SK-N-SH treated with all-trans-retinoic acid at 6 μM for 48 hours (cell line): ENCODE measurements at places on chromosomes 7 and 10.

DNA sequence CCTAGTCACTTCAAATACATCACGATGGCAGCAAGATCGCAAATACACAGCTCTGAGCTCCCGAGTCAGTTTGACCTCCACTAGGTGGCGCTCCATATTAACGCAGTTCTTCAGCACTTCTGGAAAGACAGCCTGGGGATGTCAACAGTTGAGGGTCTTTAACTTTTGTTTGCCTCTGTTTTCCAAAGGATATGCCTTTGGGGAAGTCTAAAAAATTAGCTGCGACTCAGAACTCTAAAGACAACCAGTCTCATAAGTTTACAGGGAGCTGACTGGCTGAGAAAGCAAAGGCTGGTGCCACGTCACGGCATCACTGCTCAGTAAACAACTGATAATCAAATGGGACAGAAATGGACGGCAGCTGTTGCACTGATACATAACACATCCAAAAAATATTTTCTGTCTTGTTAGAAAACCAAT is 458.8 kb downstream of the SORCS1 start:
- ATAC-seq: peak; percentile 77

GRCh38 chr7:151895008-151895630 is 18.2 kb upstream of the PRKAG2 start:
- ATAC-seq: no peak

GRCh38 chr7:33760834-33761233 is 144.5 kb upstream of the BMPER start:
- ATAC-seq: no peak

- no peak for ATAC-seq
Measured at GRCh38 chr10:62769574-62770242, 34.8 kb upstream of the ADO start.

DNA sequence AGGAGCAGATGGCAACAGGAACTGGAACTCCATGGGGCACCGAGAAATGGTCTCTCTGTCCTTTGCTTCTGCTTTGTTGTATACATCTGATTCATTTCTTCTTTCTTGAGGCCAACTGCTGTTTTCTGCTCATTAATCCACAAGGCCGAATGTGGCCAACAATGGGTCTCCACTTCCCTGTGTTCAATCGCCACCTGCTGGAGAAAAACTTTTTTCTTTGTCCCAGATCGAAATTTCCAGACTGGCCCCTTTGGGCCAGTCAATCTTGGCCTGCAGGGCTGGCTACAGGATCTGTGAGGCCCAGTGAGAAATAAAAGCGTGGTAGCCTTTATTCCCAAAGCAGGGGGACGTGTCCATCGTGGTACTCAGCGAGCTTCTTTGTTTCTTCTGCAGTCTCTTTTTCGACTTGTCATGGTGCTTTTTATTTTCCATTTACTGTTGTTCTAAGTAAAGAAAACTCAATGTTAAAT is 58.8 kb downstream of the PARP12 start:
- peak; percentile 67 for ATAC-seq

DNA sequence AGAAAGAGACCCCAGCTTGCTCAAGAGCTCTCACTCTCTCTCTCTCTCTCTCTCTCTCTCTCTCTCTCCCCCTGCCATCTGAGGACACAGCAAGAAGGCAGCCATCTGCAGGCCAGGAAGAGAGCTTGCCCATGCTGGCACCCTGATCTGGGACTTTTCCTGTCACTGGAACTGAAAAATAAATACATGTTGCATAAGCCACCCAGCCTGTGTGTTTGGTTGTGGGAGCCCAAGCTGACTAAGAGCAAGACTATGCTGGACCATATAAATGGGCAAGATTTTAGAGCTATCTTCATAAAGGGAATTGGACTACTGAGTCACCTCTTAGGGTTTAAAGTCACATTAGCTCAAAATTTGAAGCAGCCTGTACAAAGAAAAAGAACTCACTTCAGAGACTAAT is 98.6 kb downstream of the SLC16A9 start:
- no peak for ATAC-seq

GRCh38 chr7:81719865-81720264 is 50.0 kb downstream of the HGF start:
- no peak for ATAC-seq

GRCh38 chr10:71527135-71527534 is 130.4 kb downstream of the CDH23 start:
- ATAC-seq: no peak

GRCh38 chr7:96655956-96656355 is 53.7 kb downstream of the SEM1 start:
- no peak for ATAC-seq

- no peak for ATAC-seq
Measured at GRCh38 chr7:39383136-39383535, 183.1 kb upstream of the YAE1 start.

DNA sequence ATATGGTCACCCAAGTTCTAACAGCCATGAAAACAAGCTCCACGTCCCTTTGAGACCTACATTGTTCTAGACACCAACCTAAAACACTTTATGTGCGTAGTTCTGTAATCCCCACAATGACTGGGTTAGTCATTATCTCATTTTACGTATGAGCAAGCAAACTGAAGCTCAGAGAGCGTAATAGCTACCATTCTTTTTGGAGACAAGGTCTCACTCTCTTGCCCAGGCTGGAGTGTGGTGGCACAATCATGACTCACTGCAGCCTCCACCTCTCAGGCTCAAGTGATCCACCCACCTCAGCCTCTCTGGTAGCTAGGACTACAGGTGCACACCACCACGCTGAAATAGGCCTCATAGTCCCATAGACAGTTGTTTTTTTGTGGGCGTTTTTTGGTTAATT is 10.5 kb downstream of the DAGLB start:
- ATAC-seq: no peak

GRCh38 chr7:132815130-132815529 is 238.9 kb upstream of the PLXNA4 start:
- ATAC-seq: no peak; the same call in 2 of the 3 replicates

GRCh38 chr10:97889461-97890265 is 40.0 kb downstream of the GOLGA7B start:
- ATAC-seq: peak; percentile 20

DNA sequence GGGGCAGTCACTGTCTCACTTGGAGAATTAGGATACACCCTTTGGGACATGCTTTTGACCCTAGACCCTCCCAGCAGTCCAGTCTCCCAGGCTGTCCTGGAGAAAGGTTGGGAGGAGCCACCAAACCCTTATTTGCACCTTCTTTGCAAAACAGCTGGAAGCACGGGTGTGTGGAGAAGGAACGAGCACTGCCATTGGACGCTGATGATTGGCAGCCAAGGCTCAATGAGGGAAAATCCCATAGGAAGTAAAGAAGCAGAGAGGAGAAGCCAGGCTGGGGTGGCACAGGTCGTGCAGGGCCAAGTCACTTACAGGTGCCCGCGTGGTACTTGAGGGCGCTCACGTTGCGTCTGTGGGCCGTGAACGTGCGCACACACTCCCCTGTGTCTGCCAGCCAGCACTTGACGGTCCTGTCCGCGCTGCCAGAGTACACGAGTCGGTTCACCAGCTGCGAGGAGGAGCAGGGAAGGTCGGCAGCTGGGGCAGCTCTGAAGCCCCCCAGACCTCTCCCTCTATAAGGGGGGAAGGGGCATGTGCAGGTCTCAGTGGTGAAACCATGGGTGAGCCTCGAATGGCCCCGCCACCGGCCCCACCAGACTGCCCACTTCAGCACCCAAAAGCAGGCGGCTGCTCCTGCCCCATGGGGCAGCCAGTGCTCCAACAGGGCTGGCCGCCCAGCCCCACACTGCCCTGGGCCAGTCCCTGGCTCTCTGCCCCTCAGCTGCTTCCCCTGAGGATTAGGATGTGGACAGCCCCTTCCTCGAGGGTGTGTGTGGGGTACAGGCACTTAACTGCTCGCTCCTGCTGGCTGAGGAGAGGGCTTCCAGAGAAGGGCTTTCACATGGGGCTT is 24.8 kb downstream of the WDR86 start:
- peak; percentile 4; the same call in 1 of the 3 replicates for ATAC-seq

GRCh38 chr7:116041615-116042014 is 11.1 kb upstream of the TFEC start:
- no peak for ATAC-seq

DNA sequence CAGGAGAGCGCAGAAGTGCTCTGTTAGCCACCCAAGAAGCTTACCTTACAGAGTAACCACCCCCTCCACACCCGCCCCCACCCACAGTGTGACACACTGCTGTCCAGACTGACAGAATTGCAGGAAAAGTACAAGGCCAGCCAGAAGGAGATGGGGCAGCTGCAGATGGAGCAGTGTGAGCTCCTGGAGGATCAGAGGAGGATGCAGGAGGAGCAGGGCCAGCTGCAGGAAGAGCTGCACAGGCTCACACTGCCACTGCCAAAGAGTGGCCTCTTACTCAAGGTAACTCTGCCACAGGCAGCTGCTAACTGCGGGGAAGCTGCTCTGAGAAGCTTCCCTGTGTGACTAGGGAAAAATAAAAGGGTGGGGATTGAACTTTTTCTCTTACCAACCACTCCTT is 17.6 kb downstream of the CCDC136 start:
- peak; percentile 17; the same call in 1 of the 3 replicates for ATAC-seq
